ENCODE measurements at places on chromosomes 5 and 9. TPM values are rescaled to one million over a fixed set of nuclear protein-coding genes. Genes with fewer than 3 reads are reported as not detected.

DNA sequence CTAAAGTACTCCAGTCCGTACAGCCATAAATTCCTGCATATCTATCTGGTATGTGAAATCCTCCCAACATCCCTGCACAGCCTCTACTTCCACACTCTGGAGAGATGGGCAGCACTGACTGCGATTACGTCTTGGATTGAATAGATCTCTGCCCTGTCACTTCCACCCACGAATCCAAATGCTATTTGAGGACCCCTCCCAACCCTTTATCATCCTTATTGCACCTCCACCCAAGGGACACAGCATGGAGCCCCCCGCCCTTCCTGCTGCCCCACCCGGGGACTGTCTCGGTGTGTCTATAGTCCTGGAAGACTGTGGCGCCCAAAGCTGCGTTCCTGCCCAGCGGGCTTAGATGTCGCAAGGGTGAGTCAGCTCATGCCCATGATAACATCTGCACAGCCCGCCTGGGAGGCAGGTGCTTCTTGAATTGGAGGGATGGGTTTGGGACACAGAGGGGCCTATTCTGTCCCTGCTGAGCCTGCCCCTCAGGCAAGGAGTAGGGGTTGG, 105.7 kb upstream of the HAND1 start:
- no peak for DNase-seq

- no peak for DNase-seq
Observed at GRCh38 chr5:172680921-172681320, 39.9 kb downstream of the NEURL1B start.

Gene SPZ1
- not detected for total RNA-seq

Gene GMCL2
- total RNA-seq = not detected

Gene FRRS1L
- total RNA-seq = 0.69 TPM

DNA sequence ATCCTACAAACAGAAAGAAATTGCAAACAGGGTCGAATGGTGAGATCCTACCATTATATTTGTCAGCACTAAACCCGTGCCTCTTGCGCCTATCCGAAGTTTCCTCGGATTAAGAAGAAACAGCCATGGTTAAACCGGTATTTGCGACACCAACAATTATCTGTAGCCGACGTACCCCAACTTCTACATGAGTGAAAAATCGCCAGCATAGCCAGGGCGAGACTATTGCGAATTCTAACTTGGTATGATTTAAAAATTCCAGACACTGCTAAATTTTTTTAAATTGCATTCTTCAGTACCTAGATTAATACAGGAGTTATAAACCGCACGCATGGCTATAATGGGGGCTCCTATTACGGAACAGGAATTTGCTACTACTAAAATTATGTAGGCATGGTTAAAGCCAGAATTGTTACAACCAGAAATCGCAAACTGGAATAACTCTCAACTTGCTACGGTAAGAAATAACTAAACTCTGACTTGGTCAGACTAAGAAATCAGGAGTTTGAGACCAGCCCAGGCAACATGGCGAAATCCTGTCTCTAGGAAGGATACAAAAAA, 25.3 kb upstream of the ANXA2R start:
- DNase-seq = peak; percentile 33

DNA sequence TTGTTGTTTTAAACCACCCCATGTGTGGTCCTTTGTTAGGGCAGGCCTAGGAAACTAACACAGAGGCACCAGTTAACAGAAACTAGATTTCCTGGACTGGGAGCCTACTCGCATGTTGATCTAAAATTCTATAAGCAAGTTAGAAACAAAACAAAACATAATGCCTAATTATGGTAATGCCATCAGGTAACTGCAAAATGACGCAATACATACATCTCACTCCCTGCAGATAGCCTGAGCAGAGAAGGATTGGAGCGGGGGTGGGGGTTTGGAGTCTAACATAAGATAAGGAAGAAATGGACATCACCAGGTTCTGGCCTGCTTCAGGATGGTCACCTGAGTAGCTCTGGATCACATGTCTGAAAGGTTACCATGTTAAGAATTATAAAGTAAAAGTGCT, 113.4 kb upstream of the CTSL start:
- DNase-seq = no peak

- no peak for DNase-seq
Observed at GRCh38 chr5:90546216-90546837, 12.3 kb upstream of the ADGRV1 start.

Measured in epithelial cell of proximal tubule (primary cell).